A549 (cell line): ENCODE measurements at places on chromosomes 11 and 22.
A peak's percentile ranks its signal among the peaks of the same experiment; 100 is the strongest.

DNA sequence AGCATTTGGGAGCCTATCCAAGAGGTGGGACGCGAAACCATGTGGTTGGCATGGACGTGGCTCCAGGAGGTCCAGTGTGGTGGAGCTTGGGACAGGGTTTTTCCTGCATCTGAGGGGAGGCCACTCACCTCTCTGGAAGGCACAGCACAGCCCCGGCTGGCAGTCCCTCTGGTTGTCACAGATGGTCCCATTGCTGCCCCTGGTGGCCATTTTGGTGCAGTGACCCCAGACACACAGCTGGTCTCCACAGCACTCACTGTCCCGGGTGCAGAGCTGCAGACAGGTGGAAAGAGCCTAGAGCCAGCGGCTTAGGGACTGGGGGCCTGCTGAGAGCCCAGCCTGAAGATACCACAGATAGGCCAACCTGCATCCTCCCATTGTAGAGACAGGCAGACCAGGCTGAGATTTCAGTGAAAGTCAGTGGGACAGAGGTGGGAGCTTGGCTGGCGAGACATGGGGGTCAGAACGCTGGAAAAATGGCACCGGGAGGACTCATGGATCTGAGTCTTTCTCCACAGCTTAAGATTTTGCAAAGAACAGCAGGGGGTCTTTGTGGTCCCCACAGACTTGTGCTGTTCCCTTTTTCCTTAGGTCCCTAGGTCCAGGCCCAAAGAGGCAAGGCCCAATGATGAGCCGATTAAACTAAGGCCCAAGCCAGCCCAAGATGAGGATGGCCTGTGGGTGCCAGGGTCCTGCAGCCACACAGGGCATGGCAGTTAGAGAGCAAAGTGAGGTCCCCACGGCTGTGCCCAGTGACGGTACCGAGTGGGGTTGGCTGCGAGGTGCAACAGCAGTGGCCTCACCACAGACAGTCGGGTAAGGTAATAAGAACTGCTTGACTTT lies 41.4 kb downstream of the DKK3 start:
- peak; percentile 64 for DNase-seq

GRCh38 chr11:119624102-119624615 lies 104.8 kb downstream of the NECTIN1 start:
- DNase-seq = peak; percentile 36

DNA sequence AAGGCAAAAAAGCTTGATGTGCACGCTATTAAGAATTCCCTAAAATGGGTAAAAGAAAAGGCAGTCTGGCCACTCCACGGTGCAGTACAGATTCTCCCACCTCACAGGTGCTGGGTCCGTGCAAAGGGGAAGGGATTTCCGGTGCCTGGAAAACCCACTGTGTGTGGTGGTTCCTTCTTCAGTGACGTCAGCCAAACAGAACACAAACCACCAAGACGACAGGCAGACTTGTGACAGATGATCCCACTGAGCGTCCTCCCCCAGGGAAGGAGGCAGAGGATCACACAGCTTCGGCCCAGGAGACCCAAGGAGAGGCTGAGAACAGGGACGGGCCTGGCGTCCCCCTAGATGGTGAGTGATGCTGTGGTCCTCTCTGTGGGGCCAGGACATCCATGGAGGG lies 18.6 kb downstream of the PHF21B start:
- DNase-seq = no peak

DNA sequence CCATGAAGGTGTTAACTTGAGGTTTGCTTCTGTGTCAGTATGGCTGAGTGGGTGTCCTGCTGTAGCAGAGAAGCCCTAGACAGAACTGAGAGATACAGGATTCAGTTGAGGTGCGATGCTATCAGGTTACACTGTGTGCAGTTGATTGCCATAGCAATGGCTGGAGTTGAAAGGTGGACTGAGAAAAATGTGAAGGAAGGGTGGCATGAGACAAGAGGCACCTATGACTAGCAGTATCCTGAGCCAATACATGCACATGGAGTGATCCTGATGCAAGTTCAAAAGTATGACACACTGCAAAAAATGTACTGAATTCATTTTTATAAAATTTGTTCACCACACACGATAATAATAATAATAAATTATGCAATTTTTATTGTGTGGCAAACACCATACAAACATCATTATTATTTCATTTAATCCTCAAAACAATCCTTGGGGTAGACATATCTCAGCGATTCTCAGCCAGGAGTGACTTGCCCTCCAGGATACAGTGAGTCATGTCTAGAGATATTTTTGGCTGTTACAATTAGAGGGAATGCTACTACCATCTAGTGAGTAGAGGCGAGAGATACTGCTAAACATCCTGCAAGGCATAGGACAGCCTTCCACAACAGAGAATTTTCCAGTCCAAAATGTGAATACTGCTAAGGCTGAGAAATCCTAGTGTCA lies 3.9 kb upstream of the PIWIL4 start:
- DNase-seq = peak; percentile 10

DNA sequence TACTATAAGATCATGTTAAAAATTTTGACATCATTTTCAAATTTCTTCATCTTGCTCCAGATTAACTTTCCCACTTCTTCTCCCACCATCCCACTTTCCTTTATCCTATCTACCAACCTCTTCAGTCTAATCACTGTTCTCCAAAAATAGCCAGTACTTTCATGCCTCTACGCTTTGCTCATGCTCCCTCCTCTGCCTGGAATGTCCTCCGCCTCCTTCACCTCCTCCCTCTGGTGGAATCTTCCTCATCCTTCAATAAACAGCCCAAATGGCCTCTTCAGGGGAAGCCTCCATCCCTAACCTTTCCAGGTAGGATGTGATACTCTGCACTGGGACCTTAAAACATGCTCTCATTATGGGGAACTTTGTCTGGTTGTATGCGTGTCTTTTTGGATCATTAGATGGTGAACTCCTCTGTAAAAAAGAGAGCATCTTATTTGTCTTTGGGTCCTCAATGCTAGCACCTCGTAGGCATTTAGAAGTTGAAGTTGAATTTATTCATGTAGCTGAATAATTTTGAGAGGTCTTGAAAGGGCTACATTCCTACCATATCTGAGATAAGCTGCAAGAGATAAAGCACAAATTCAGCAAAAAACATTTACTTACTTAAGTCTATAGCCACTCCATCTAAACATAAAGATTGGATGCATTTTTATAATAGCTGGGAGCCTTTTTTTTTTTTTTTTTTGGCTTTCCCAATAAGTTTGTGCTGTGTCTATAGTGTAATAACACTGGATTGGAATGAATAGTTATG lies 8.0 kb upstream of the CSRP3 start:
- DNase-seq = no peak

GRCh38 chr11:125429174-125429707 lies 66.8 kb downstream of the FEZ1 start:
- DNase-seq = peak; percentile 51

GRCh38 chr11:96329419-96329818 lies 13.6 kb downstream of the MAML2 start:
- DNase-seq = no peak

GRCh38 chr11:76665921-76666351 lies 4.6 kb downstream of the LRRC32 start:
- no peak for DNase-seq

GRCh38 chr22:46728470-46728869 lies 9.6 kb downstream of the CERK start:
- DNase-seq = no peak

GRCh38 chr11:73393011-73393380 lies 16.8 kb downstream of the RELT start:
- DNase-seq = no peak

DNA sequence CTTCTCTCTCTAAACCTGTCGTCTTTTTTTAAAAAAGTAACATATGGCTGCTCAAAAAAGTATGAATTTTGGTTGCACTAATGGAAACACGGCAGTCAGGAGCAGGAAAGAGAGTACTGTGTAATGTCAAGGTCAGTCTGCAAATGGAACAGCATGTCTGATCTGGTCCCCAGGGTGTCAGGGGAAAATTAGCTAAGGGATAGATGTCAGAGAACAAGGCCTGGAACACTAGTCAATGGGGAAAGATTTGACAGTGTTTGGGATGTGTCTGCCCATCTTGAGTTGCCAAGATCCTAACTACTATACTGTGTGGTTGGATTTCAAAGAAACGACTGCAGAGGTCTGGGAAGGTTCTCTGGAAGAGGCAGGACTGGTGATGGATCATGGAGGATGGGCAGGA lies 65.7 kb upstream of the PHOX2A start:
- no peak for DNase-seq

DNA sequence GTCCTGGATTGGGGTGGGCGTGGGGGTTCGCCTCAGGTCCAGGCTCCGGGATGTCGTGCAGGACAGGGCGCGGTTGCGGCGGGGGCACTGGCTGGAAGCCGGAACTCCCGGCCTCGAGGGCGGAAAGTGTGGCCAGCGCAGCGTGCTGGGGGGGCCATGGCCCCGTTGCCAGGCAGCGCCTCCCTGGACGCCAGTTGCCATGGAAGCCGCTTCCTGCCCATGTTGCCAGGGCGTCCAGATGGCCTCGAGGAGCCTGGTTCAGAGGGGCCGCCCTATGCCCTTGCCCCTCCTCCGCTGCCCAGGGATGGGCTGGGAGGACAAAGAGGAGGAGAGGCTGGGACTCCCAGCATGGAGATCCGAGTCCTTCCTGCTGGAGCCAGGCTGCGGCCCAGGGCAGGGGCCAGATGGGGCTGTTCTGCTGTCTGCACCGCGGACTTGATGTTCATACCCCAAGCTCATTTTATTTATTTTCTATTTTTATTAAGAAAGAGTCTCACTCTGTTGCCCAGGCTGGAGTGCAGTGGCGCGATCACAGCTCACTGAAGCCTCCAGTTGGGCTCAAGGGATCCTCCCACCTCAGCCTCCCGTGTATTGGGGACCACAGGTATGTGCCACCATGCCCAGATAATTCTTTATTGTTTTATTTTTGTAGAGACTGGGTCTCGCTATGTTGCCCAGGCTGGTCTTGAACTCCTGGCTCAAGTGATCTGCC lies 4.6 kb upstream of the CCDC188 start:
- DNase-seq = no peak

DNA sequence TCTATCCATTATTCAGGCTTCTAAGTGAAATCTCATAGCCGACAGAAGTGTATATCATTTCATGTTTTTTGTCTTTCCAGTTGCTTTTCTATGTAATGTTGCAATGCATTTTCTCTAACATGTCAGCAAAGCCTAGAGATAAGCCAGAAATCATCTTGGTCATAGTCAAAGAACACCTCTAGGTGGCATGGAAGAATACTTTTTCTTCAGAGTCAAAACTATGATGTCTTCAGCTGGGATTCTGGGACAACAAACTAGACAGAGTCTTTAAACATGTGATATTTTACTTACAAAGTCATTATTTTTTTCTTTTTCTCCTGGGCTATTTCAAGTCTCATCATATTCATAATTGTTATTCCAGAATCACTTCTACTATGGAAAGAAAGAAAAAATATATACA lies 4.4 kb downstream of the GAS2 start:
- DNase-seq = no peak

DNA sequence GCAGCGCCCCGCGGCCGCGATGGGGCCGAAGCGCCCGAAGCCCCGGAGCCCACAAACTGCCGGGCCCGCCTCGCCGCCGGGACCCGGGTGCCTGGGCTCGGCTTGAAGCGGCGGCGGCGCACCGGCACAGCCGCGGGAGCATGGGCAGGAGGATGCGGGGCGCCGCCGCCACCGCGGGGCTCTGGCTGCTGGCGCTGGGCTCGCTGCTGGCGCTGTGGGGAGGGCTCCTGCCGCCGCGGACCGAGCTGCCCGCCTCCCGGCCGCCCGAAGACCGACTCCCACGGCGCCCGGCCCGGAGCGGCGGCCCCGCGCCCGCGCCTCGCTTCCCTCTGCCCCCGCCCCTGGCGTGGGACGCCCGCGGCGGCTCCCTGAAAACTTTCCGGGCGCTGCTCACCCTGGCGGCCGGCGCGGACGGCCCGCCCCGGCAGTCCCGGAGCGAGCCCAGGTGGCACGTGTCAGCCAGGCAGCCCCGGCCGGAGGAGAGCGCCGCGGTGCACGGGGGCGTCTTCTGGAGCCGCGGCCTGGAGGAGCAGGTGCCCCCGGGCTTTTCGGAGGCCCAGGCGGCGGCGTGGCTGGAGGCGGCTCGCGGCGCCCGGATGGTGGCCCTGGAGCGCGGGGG lies 346 bp downstream of the FJX1 start:
- DNase-seq = no peak

- no peak for DNase-seq
These were observed 90.3 kb downstream of the ZBTB16 start for GRCh38 chr11:114149689-114150407.

DNA sequence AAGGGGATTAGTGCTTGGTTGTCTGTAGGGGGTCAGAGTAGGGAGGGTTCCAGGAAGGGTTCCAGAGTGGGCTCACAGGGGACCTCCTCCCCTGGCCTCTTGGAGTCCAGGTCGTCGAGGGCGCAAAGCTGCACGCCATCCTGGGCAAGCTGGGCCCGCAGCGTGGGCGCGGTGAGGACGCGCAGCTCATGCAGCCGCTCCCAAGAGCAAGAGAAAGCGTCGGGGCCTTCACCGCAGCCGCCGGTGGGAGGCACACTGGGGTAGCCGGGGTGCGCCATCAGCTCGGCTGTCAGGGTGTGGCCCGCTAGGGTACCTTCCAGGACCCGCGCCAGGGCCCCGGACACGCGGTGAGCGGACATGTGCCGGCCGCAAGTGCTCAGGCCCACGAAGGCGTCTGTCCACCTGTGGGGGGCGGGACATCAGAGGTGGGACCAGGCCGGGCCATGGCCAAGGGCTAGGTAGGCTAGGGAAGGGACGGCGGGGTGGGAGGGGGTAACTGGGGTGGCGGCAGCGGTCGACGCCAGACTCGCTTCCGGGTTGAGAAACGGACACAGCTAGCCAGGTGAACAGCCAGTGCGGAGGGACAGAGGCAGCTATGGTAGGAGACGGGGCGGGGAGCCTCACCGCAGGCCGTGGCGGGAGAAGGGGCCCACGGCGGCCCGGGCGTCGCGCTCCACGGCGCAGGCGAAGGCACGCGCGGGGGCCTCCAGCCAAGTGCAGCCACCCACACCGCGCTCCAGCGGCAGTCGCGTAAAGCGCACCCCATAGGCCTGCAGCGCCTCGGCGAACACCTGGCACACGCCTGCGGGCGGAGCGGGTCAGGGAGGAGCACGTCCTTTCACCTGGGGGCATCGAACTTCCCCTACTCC lies 1.2 kb downstream of the YDJC start:
- DNase-seq = no peak

- no peak for DNase-seq
These were observed 795.5 kb downstream of the METTL15 start for GRCh38 chr11:28903716-28904115.

GRCh38 chr11:27159335-27159679 lies 118.7 kb downstream of the BBOX1 start:
- no peak for DNase-seq

DNA sequence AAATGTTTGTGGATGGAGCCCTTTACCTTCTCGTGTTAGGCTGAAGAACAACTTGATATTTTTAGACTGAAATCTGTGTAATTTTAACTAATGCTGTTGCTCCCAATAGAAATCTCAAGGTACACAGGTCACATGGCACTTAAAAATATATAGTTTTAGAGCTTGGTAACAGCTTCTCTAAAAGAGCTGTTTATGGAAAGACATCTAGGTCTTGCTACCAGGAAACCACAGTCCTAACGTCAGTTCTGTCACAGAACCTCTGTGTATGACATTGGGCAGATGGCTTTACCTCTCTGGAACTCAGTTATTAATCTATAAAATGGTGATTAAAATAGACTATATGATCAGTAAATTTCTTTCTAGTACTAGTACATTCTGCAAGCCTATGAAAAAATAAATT lies 35.4 kb downstream of the PAK1 start:
- no peak for DNase-seq

- DNase-seq = no peak
These were observed 8.1 kb upstream of the PANX2 start for GRCh38 chr22:50162391-50162956.

- DNase-seq = peak; percentile 0
These were observed 23.8 kb downstream of the MRPL23 start for GRCh38 chr11:1970956-1971355.

- peak; percentile 31 for DNase-seq
These were observed 6.7 kb upstream of the SYT7 start for GRCh38 chr11:61587541-61587941.
